Activated B cell treated with CpG ODN at 0.5 μM for 24 hours (primary cell): ENCODE measurements at places on chromosomes 2 and 18.

DNA sequence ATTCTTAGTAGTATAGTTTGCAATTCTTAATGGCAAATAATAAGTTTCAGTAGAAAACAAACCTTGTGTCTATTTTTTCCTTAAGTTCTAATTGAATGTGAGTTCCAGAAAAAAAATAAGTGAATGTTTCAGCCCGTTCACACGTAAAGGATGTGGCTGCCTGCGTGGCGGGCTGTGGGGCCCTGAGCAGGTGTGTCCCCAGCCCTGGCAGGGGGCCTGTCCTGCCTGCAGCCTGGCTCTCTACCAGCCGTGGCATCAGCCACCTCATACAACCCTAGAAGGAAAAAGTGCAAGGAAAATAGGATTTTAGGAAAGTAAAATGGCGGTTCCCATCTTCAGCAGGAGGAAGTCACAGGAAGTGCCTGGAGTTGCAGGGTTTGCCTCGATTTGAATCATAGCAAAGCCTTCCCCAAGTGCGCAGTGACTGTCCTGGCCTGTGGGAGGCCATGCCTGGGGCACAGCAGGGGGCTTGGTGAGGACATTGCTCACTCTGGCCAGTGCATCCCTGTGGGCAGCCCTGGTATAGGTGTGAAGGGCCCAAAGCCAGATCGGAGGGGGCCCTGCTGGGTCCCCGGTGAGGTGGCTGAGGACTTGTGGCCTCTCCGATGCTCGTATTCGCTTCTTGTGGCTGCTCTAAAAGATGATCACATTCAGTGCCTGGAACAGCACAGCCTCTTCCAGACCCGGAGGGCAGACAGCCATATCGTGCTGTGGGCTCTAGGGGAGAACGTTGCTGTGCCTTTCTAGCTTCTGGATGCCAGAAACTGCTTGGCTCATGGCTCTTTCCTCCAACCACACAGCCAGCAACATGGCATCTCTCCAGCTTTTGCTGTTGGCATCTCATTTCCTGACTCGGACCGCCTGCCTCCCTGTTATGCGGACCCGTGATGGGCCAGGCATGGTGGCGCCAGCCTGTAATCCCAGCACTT is 12.6 kb downstream of the DTYMK start:
- DNase-seq = no peak

DNA sequence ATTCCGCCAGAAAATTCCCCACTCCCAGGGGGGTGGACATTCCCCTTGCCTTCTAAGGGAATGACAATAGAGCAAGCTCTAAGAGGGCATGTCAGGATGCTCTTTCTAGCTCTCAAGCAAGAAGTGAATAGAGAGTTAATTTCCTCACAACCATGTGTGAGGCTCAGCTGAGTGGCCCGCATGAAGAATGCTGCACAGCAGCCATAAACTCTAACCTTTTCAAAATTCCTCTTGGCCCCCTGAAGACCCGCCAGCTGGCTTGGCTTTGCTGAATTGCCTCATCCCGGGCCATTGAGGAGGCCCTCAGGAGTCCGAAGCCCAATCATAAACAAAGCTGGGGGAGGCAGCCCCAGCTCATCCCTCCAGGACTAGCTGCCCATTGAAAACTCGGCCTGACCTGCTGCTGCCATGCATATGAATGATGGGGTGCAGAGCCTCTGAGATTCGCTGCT is 38.2 kb downstream of the NRP2 start:
- DNase-seq = no peak

DNA sequence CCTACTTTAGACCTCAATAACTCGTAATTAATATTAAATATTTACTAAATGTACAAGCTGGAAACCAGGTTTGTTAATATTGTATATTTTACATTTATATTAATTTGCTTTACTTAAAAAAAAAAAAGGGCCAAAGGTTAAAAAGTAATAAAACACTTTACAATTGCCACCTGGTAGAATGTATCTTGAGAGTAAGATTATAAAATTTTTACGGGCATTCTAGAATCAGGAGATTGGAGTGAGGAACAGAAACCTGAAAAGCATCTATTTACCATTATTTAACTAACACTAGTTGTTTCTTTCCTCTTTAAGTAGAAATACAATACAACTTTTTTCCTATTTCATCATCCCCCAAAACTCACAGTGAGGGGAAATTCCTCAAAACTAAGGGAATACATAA is 15.6 kb upstream of the STRN start:
- no peak for DNase-seq

GRCh38 chr2:176189681-176190641 is 1.5 kb downstream of the HOXD1 start:
- no peak for DNase-seq

DNA sequence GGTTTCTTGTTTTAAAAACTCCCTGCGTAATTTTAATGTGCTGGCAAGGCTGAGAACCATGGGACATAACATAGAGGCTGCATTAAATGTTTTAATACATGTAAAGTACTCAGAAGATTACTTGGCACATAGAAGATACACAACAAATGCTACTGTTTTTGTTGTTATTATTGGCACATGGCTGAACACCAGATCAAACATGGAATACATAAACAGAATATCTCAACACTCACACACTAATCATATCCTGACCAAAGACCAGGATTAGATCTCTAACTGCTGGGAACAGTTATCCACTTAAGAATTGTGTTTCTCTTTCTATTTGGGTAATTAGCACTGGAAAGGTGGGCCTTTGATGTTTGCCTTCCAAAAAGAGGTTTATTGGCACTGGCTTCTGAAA is 69.3 kb downstream of the KCNE4 start:
- DNase-seq = no peak

- DNase-seq = no peak
These were observed 441 bp downstream of the MPHOSPH10 start for GRCh38 chr2:71130905-71131244.

DNA sequence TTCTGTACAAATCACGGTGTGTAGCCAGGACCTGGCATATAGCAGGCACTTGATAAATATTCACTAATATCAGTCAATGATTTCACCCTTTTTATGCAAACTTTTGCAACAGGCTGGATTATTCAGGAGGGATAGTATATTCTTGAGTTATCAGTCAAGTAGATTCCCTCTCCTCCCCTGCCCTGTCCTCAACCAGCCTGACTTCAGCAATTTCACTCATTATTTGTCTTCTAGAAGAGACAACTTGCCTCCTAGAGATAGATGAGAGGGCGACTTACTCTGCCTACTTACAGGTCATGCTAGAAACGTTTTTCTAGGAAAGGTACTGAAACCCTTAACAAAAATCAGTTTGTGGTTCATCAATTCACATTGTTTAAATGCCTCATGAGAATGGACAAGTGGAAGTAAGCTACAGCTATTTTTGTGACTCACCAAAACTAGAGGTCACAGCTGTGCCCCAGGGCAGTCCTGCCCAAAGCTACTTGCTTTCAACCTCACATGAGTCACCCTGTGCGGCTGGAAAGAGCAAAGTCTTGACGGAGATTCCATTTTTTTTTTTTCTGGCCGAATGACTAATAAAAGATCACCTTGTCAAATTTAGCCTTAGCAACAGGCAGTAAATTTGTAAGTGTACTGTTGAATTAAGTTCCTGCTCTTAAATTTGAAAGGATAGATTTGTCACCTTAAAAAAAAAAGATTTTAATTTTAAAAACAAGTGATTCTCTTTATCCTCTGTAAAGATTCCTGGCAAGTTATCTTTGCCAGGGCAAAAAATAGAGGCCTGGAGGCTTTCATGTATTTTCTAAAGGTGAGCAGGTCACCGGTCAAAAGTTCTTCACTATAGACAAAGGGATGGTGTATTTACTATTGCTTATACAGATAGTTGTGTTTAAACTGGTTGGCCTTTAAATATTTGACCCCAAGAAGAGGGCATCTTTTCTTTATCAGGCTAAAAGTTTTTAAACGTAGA is 109.0 kb upstream of the SLC35G4 start:
- DNase-seq = no peak

DNA sequence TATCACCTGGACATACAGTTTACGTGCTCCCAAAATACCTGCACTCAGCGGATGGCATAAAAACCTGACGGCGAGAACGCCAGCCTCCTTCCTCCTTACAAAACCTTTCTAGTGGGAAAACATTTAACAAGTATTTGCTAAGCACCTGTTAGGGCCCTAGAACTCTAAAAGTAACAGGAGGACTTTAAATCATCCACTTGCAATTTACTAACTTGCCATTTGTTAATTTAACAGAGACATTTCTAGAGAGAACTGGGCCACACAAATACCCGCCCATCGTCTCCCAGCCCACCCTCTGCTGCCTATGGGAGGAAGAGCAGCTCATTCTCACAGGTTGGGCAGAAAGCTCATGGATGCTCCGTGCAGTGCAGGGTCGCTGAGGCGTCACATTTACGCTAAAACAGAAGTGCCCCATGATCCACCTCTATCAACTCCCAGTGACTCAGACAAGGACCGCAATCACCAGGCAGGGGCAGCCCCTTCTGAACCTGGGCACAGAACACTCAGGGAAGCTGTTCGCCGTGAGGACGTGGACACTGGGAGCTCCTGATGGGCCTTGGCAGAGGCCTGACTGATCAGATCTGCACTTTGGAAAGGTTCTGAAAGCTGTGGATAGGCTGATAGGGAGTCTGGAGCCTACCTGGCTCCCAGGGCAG is 106.9 kb downstream of the HDAC4 start:
- no peak for DNase-seq

DNA sequence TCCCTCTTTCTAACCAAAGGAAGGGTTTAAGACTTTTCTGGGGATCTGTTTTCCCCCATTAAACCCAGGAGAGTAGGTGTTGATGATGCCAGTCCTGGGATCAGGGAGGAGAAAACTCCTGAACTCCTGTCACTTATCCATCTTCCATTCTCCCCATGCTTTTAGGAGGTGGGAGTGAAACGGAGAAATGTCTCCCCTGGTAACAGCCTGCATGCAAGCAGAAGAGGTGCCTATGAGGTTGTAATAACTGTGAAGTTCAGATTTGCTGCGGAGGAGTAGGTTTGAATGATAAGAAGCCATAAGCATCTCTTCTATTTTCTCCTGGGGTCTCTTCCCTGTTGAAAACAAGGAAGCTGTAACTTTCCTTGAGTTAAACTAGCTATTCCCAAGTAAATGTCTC is 150.8 kb downstream of the SLC4A3 start:
- DNase-seq = no peak

DNA sequence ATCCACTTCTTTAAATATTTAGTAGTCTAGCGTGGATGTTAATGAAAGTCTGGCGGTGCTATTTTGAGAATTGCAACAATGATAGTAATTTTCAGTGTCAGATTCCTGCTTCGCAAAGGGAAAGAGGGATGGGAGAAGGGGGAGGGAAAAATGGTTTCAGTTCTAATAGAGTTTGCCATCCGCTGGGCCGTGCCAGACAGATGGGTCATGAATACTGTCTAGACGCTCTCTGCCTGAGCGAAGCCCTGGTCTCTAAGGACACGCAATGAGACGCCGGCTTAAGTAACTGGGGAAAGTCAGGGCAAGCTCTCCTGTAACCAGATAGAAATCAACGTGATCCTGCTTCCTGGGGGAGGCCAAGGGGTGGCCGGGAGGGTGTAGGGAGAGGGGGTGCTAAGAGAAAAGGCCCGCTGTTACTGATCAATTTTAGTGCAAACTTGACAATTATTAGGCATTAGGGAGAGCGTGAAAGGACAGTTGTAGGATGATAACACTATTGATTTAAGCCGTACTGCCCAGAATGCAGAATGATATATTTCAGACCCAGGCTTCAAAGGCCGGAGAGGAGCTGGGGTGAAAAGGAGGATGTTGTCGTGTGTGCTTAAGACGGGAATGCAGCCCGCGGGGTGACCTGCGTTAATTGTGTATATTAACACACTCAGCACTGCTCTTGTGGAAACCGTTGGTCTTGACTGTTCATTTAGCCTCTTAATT is 229.2 kb downstream of the LDLRAD4 start:
- DNase-seq = no peak

GRCh38 chr2:195652911-195653310 is 4.1 kb upstream of the SLC39A10 start:
- DNase-seq = no peak

DNA sequence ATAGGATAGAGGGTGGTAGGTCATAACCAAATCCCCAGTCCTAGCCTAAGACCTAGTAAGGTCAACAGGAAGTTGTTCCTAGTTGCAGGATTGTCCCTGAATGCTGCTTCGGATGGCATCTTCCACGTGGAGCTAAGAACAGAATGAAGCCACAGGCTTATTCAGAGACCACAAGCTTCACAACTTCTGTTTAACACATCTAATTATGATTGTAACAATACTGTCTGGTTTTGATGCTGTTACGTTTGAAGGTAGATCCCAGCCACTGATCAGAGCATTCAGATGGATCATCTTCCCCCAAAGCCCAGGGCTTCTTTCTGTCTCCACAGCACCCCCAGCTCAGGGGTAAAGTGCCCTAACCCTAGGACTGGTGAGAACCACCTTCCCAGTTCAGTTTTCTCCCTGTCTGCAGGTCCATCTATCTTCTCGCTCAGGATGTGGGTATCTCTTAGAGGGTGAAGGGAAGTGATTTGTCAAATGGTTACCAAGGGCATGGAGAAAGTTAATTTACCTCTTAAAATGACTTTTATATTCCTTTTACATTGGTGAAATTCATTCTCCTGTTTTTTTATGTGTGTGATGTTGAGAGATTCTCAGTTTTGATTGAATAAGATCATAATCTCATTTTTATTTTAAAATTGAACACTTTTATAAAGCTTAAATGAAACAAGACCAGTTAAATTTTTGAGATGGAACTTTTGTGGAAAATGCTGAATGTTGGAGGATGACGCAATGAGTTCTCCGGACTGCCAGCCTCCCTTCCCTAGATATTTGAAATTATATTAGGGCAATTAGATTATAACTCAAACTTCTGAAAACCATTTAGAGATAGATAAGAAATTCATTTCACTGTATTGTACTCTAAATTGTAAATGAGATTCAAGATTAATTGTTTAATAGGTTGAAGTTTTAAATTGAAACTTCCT is 66.5 kb downstream of the RHBDD1 start:
- DNase-seq = no peak

DNA sequence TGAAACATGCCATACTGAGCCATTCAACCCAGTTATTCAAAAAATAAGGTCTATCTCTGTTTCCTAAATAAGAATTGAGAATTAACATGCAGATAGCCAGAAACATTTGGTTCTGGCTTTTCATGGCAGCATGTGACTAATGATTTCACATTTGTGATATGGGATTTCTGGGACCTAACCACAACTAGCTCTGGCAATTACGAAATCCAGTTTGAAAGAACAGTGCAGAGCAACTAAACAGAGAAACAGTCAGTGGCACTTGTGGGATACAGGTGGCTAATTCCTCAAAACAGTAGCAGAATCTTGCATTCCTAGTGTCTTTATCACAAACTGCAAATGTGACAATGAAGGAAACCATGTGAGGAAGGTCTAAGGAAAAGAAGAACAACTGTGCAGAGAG is 637.8 kb upstream of the CHAC2 start:
- DNase-seq = no peak

GRCh38 chr2:47022186-47022765 is 106.7 kb upstream of the MCFD2 start:
- DNase-seq = no peak

DNA sequence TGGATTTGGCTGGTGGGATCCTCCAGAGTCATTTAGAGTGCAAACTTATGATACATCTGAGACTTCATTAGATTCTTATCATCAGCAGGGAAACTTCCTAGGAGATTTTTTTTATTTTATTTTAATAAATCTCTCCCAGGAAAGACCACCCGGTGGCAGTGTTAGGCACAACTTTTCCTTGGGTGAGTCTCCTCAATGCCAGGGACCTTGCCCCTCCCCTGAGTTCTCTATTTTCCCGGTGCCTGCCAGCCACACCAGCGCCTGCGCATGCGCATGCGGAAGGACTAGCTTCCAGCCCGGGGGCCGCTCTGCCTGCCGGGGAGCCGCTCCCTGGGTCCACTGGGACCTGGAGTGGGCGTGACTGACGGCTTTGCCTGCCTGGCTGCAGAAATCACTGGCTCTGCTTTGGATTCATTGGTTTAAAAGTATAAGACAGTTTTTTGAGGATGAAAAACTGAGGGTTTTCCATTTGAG is 86.6 kb downstream of the TMEM182 start:
- DNase-seq = no peak

- no peak for DNase-seq
These were observed 22.2 kb downstream of the PIK3C3 start for GRCh38 chr18:41977233-41977632.
